ENCODE measurements at places on chromosomes 6 and 20. TPM values are rescaled to one million over a fixed set of nuclear protein-coding genes. Genes with fewer than 3 reads are reported as not detected.

GRCh38 chr6:1075880-1076279 lies 236.0 kb upstream of the FOXQ1 start:
- H3K36me3 ChIP-seq: no peaks in the 10 kb centered on the region
- H3K27ac ChIP-seq: no peak overlapping the region
- no peak overlapping the region for H3K4me3 ChIP-seq
- no peak for DNase-seq

DNA sequence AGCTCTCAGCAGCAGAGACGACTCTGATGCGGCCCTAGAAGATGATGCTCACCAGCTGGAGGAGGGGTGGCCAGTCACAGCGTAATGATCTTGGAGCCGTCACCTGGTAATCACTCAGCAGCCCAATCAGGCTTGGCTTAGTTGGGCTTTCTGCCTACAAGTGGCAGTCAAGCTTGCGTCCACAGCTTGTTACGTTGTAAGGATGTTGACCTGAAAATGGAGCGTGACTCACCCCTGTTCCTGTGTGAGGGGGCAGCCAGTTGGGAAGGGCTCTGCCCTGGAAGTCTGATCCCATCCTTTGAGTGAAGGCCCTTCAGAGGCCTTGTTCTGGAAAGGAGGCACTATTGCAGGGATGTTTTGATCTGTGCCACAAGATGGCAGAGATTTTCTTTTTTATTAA lies 49.8 kb downstream of the SPATA2 start:
- peaks cover 44% of the 10 kb centered on the region for H3K36me3 ChIP-seq
- no peak overlapping the region for H3K27ac ChIP-seq
- no peak for DNase-seq
- H3K4me1 ChIP-seq: peaks cover 17% of the 10 kb centered on the region

DNA sequence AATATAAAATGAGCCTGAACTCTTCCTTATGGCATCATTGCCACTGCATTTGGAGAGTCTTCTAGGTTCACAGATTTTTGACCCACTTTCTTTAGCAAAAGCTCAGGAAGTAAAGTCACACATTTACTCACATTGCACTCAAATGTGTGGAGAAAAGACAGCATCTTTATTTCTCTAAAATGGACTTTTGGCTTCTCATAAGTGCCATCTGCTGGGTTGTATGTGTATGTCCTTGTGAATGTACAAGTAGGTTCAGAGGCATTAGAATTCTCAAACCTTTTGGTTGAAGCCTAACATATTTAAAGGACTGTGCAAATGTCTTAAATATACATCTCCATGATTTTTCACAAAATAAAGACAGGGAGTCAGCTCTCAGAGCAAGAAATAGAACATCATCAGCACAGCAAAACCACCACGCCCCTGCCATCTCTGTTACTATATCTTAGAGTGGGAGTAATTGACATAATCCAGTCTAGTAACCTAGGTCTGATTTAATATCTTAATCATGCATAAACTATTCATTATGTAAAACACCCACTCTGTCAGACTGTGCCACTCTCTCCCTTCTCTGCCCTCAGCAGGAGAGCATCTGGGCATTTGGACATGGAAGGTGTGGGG lies 42.2 kb upstream of the SPTLC3 start:
- peaks cover 6% of the 10 kb centered on the region for H3K27me3 ChIP-seq
- no peak overlapping the region for H3K27ac ChIP-seq
- H3K4me3 ChIP-seq: no peak overlapping the region
- H3K4me1 ChIP-seq: peaks cover 4% of the 10 kb centered on the region

GRCh38 chr6:113287396-113287795 lies 569.7 kb upstream of the MARCKS start:
- H3K4me3 ChIP-seq: no peak overlapping the region
- H3K27ac ChIP-seq: no peak overlapping the region
- no peak for DNase-seq
- H3K4me1 ChIP-seq: no peaks in the 10 kb centered on the region

DNA sequence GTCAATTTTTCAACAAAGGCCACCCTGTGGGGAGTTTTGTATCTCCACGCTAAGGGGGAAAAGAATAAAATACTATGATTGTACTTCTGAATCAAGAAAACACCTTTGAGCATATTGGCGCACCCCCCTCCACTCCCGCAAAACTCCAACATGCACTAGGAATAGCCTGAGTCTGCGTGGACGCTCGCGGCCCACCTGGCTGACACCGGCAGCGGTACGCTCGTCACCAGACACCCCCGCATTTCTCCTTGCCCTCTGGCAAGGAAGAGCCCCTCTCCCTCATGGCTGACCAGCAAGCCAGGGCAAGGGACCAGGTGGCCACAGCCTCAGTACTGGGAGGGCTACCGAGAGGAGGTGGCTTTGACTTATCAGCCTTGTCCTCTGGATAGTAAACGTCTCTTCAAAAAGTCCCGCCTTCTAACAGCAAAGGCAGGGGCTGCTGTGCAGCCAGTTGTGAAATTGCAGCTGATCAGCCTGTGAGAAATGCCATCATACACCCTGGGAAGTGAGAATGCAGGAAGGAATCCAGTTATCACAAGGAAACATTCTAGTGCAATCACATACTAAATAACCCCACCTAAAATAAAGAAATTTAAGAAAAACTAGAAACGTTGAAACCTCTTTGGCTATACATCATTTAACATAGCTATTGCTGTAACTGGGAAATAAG lies 84.2 kb downstream of the HUS1B start:
- no peak overlapping the region for H3K4me3 ChIP-seq
- no peak for DNase-seq
- no peak overlapping the region for H3K27ac ChIP-seq
- no peaks in the 10 kb centered on the region for H3K27me3 ChIP-seq
- H3K4me1 ChIP-seq: peaks cover 54% of the 10 kb centered on the region

DNA sequence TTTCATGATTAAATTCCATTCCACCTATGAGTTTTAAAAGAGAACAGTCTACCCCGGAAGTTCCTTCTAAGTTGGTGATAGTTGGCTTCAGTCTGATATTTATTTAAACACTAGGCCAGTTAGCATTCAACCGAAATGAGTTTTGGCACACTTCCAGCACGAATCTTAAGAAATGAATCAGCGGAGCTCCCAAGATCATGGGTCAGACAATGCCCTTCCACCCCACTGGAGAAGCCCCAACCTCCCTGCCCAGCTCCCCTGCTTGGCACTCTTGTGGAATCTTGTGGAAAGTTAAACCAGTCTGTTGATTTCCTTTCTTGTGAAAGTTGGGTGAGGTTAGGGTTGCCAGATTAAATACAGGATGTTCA lies 64.3 kb downstream of the MKKS start:
- no peak overlapping the region for H3K4me3 ChIP-seq
- peaks cover 24% of the 10 kb centered on the region for H3K27me3 ChIP-seq
- H3K27ac ChIP-seq: no peak overlapping the region

DNA sequence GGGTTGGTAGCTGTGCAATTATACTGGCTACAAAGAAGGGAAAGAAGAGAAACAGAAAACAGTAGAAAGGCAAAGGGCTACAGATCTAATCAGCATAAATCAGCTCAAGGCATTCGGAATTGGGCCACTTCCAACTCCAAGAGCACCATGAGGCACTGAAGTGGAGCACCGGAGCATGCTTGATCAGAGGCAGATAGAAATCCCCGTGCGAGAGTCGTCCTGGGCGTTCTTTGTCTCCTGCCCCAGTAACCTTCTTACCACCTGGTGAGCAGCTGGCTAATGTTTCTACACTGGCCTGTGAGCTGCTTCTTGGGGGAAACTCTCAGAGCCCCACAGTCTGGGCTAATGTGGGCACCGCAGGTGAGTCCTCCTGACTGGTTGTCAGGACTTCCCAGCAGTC lies 16.7 kb downstream of the NEDD9 start:
- no peak for DNase-seq
- peaks cover 65% of the 10 kb centered on the region for H3K4me1 ChIP-seq
- H3K36me3 ChIP-seq: peaks cover 82% of the 10 kb centered on the region
- H3K4me3 ChIP-seq: no peak overlapping the region

Gene ZKSCAN4
- 4.6 TPM for total RNA-seq

DNA sequence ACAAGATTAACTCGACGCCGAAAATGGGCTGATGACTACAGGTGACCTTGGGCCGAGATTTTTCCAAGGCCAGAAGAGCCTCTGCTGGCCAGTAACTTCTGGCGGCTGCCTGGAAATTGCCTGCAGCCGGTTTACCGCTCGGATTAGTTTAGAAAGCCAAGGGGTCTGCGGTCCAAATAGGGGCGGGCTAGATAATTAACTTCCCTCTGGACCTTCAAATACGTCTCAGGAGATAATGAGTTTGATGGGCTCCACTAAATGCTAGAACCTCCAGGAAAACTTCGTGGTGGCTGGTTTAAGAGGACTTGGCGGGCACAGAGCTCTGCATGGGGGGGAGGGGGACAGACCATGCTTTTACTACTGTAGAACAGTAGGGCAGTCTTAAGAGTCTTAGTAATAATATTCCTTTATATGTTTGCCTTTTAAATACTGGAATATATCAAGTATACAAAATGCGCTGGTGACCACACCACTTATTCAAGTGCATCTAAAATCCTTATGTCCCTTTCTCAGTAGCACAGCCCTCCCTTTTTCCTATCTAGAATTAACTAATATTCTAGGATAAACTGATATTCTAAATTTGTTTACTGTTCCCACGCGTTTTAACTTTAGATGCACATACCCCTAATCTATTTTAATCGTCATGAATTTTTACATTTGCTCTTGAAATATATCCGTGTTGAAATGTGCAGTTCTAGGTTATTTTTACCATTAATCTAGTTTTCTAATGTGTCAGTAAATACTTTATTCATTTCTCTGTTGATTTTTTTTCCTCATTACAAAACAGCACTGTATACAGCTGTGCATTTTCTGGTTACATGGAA lies 107.5 kb upstream of the PRSS16 start:
- no peak for DNase-seq
- H3K36me3 ChIP-seq: peaks cover 18% of the 10 kb centered on the region
- peaks cover 39% of the 10 kb centered on the region for H3K4me1 ChIP-seq
- H3K4me3 ChIP-seq: peak overlapping the region; percentile 97
- H3K27me3 ChIP-seq: no peaks in the 10 kb centered on the region

DNA sequence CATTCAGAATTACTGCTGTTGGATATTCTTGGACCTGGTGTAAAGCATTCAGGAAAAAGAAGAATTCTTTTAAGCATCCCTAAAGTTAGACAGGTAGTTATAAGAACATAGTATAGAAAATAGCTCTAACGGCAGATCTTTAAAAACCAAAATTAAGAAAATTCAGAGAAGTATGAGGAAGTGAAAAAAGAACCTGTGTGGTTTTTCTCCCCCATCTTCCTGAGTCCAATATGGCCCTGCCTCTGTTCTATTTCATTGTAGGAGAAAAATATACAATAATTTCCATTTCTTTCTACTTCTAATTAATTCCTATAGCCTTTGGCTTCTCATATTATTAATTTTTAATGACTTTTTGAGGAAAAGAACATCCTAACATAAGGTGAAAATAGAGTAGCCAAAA lies 47.1 kb downstream of the FHL5 start:
- H3K4me3 ChIP-seq: no peak overlapping the region
- no peaks in the 10 kb centered on the region for H3K4me1 ChIP-seq
- H3K27ac ChIP-seq: no peak overlapping the region

DNA sequence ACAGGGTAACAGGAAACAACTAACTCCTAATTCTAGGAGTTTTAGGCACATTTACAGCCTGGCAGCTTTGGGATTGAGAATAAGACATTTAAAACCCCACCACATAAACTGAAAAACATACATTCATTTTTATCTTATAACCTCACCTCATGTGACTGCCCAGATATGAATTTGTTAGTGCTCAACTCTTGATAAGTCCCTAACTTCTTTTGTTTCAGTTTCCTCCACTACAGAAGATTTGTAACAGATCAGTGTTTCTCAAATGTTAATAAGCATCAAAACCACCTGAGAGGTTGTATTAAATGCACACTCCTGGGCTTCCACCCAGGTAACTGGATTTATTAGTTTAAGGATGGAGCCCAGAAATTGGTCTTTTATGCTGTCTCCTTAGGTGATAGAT lies 190.1 kb upstream of the ARID1B start:
- no peak overlapping the region for H3K27ac ChIP-seq
- H3K4me3 ChIP-seq: no peak overlapping the region
- H3K36me3 ChIP-seq: no peaks in the 10 kb centered on the region
